ENCODE measurements at places on chromosomes 3 and 15.

- peak; percentile 47 for DNase-seq
Observed at GRCh38 chr3:77041811-77042210, 1.9 kb downstream of the ROBO2 start.

DNA sequence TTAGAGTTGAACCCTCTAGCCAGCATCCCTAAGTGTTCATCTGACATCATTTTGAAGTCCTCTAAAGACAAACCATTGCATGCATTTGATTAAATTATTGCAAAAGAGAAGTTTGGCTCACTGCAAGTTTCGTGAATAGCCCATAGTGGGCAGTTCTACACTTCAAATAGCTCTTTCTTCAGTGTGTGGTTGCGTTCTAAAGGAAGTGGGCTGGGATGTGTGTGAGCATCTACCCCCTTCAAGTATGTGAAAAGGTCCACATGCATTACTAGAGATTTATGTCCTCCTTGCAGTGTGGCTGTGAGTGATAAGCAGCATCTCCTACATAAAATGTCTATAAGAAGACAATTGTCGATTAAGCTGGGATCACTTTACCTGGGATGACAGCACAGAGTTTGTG is 54.6 kb downstream of the SST start:
- no peak for DNase-seq

DNA sequence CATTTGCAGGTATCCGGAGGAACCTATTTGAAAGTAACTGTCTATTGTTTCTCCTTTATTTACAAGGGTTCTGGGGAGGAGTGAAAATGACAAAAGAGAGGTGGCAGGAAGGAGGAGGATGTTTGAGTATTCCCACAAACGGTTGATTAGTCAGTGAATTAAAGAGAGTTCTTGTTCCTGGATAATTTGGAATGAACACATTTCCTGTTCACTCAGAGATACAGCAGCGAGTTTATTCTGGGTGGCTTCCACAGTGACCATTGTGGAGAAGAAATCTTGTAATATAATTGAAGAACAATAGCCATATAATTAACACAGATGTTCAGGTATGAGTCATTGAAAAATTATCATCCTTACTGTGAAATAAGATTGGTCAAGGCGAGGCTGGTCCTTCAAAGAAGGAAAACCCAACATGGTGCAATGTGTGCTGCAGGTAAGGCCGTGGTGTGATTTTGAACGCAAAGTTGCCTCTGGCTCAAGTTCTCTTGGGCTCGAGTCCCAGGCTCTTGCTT is 77.3 kb downstream of the NFKBIZ start:
- DNase-seq: no peak

GRCh38 chr3:15899388-15899787 is 101.6 kb upstream of the ANKRD28 start:
- DNase-seq: peak; percentile 7

- no peak for DNase-seq
Observed at GRCh38 chr3:94043285-94043684, 14.9 kb upstream of the STX19 start.

DNA sequence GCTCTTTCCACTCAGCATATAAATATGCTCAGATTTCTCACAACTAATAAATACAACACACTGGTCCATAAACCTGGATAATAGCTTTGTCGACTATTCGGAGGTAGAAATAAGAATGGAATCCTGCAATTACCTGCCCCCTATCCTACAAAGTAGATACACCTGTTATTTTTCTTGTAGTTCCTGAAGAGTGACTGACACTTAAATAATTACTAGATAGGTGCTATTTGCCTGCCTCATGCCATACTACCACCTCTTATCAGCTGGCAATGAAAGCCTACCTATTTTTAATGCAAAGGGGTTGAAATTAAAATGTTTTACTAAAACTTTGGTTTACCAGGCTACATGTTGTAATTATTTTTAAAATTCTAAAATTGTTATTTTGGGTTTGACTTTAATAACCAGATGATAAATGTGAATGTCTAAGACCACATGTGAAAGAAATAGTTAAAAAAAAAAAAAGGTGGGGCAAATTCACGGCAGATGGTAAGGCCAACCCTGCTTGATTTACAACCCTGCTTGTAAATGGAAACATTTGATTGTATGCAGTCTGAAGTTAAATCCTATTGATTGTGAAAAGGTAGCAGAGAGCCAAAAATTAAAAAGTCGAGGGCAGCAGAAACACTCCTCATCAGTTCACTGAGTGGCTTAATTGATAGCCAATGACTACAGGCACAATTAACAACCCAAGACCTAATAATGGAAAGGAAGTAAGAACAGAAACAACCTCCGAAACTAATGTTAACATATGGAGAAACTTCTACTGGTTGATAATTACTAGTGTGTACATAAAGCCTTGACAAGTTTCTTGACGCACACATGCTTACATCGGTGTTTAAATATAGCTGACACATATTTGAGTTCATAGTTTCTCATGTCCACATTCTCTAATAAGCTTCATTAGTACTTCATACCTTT is 8.9 kb downstream of the PEAK1 start:
- no peak for DNase-seq

- no peak for DNase-seq
Observed at GRCh38 chr3:15750879-15751278, 46.9 kb downstream of the ANKRD28 start.

All from cerebellar cortex (tissue), 1 donor.